Frontal cortex (tissue), 4 donors: ENCODE measurements at places on chromosomes 12 and 14.

- no peak for DNase-seq
These were observed 13.9 kb upstream of the CACNA2D4 start for GRCh38 chr12:1932264-1932777.

DNA sequence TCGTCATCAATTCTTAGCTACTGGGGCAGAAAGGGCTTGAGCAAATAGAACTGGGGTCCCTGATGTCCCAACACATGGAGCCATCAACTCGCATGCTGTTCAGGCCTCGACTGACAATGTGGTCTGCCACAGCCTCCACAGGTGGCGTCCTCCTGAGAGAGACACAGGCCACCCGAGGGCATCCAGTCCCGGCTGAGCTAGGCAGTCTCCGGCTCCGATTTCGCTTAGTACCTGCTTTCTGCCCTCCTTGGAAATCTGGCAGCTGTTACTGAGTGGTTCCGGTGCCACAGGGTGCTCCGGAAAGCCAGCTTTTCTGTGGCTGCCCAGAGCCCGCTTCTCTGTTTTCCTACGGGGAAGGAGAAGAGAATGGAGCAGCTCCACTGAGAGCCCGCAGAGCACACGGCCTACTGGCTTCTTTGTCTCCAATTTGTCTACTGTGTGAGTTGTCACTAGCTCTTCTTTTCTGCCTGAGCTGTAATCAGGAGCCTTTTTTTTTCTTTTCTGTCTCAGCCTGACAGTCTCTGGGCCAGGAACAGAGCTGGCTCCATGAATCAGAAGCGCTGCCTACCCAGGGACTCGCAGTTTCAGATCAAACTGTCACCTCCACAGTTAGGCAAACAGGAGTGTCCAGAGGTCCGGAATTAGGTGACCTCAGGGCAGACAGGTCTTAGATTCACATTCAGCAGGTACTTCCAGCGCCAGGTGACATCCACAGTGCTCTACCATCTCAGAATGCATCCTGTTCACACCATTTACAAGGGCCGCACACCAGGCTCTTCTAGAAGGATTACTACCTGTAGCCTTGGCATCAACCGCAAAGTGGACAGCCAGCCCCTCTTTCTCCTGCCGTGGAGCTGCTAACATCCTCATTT is 73.3 kb downstream of the MOK start:
- DNase-seq: no peak

DNA sequence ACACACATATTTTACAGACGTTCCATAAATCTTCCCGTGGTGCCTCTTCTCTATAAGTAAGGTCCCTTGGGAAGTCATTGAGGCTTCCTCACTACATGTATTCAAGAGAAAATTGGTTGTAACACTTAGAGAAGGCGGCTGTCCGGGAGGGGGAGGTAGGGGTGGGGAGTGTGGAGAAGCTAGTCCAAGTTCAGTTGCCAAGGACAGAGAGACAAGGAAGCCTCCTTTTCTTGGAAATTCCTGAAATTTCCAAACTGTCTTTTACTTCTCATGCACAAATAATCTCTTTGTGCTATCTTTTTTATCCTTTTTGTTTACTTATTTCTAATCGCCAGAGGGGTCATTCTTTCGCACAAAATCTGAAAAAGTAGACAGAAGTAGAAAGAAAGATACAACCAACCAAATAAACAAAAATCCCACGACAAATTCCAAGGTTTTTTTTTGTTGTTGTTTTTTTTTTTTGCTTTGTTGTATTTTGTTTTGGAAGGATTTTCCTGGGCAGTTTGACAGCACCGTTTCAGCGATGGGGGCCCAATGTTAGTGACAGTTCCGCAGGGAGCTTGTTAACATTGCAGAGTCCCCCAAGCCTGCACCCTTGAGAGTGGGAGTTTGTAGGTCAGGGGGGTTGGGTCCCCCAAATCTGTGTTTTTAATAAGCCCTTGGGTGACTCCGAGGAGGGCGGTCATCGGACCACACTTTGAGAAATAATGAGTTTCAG is 45.2 kb downstream of the MAP1LC3B2 start:
- DNase-seq: no peak

- no peak for DNase-seq
These were observed 35.9 kb downstream of the TESC start for GRCh38 chr12:117063162-117063911.

DNA sequence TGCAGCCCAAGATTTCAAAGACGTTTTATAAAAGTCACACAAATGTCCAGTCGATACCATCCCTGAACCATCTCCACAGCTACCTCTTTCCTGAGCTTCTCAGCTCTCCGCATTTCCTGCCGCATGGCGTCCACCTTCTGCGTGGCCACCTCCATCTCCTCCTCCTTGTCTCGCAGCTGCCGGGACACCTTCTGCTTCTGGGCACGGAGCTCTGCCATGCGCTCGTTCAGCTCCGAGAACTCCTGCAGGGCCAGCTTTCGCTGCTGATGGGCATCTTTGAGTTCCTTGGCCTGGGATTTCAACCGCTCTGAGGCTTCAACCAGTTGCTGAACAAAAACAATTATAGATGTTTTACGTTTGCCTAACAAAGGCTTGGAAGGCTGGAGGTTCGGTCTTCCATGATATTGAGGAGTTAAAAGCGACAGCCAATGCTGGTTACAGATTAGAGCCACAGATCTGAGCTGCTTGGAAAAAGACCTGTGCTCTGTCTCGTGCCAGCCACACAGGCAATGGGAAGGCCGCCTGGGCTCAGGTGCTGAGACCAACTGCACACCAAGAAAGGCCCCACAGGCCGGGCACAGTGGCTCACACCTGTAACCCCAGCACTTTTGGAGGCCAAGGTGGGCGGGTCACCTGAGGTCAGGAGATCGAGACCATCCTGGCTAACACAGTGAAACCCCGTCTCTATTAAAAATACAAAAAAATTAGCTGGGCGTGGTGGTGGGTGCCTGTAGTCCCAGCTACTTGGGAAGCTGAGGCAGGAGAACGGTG is 49.6 kb downstream of the AMN start:
- no peak for DNase-seq

GRCh38 chr14:105487449-105487985 is 831 bp downstream of the CRIP1 start:
- no peak for DNase-seq

DNA sequence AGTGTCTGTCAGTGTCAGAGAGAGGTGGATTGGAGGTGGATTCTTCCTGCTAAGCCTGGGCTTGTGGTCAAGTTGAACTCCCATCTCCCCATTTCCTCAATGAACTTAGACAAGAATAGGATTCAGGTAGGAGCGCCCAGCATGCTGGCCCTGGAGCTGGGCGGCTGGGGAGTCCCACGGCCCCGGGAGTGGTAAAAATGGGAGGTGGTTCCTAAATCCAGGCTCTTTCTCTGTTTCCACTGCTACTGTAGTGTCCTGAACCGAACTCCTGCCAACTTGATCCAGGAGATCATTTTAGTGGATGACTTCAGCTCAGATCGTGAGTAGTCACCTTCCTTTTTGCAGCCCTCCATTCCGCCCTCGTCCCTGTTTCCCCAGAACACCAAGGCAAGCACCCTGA is 65.1 kb downstream of the GALNT16 start:
- no peak for DNase-seq
